Activated CD4-positive, alpha-beta T cell treated with anti-CD3 and anti-CD28 coated beads, Interleukin-2, amount 50 U/mL, for 4 hours (primary cell): ENCODE measurements at places on chromosomes 12 and 14.

- DNase-seq: no peak
These were observed 30.6 kb upstream of the SLC2A3 start for GRCh38 chr12:7966563-7966962.

DNA sequence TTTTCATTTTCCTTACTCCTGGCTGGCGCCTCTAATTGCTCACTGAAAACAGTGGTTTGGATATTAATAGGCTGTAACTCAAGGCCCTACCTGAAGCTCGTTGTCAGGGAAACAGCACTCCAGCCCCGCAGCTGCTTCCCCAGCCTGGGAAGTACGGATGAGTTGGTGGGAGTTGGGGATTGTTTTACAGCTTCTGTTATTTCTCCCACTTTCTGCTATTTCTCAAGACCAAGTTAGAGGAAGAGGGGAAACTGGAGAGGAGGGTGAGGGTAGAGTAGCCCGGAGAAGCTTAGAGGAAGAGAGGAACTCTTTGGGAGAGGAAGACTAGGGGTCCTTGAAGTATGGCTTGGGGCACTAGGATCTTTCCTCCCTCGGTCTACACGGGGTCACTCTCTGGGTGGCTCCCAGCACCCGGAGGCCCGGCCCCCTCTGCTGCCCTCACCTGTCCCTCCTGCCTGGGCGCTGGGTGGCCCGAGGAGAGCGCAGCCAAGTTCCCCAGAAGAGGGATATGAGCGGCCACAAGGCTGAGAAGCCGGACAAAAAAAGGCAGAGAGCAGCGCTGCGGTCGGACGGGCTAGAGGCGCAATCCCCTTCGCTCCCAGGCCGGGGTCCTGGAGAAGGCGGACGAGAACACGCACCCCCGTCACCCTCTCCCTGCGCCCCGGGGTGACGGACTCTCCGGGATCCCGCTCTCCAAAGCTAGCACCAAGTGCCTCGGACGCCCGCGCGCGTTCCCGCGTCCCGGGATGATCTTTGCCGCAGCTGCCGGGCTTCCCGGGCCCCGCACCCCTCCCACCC lies 671 bp downstream of the SPTB start:
- DNase-seq: no peak

DNA sequence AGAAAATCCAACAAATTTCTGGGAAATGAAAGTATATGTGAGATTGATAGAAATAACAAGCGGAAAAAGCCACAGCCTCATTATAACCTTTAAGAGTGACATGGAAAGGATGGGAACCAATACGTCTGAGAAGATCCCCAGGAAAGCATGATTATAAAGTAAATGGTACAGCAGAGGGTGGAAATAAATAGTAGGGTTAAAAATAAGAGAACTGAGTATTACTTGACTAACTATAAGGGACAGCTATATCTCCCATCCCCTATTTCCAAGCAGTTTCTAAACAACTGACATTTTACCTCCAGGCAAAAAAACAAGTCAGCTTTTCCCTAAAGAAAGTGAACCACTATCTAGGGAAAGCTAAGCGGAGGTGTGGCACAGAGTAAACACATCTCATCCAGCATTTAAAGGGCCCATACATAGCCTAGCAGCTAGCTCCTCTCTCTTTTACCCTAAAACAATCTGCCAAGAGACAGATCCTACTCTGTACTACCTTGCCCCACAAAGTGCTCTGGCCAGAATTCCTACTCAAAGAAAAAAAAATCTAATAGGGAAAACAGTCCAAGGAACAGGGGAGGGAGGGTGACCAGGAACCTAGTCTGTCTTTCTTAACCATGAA lies 11.2 kb downstream of the OSBPL8 start:
- no peak for DNase-seq

DNA sequence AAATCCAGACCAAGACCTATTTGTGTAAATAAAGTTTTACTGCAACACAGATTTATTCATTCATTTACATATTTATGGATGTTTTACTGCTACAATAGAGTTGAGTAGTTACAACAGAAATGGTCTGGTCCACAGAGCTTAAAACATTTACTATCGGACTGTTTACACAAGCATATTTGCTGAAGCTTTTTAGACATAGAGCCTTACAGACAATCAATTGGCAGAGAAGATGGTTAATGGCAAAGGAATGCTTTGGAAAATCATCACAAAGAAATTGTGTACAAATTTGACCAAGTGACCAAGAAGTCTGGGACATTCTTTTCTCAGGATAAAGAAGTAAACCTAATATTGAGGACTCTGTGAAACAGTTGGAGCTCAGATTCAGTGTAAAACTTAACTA lies 504.3 kb downstream of the SLC16A7 start:
- no peak for DNase-seq

- no peak for DNase-seq
These were observed 41.4 kb downstream of the DYRK4 start for GRCh38 chr12:4603421-4603820.

DNA sequence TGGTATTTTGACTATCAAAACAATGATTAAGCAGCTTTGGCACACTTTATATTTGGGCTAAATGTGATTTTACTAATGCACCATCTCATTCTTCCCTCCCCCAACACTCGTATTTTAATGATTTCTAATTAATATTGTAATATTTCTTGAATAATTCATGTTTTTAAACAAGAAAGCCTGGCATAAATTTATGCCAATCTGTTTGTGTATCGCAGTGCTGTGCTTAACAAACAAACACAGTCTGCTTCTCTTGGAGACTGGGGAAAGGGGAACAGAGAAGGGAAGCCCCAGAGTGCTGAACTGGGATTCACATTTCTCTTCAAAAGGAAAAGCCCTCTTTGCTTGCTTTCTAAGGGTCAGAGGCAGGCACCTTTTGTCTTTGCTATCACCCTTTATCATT lies 496.9 kb upstream of the STXBP6 start:
- DNase-seq: no peak

GRCh38 chr14:96109596-96110355 lies 70.6 kb downstream of the C14orf132 start:
- no peak for DNase-seq

- DNase-seq: no peak
These were observed 940 bp downstream of the MOAP1 start for GRCh38 chr14:93183596-93184317.

DNA sequence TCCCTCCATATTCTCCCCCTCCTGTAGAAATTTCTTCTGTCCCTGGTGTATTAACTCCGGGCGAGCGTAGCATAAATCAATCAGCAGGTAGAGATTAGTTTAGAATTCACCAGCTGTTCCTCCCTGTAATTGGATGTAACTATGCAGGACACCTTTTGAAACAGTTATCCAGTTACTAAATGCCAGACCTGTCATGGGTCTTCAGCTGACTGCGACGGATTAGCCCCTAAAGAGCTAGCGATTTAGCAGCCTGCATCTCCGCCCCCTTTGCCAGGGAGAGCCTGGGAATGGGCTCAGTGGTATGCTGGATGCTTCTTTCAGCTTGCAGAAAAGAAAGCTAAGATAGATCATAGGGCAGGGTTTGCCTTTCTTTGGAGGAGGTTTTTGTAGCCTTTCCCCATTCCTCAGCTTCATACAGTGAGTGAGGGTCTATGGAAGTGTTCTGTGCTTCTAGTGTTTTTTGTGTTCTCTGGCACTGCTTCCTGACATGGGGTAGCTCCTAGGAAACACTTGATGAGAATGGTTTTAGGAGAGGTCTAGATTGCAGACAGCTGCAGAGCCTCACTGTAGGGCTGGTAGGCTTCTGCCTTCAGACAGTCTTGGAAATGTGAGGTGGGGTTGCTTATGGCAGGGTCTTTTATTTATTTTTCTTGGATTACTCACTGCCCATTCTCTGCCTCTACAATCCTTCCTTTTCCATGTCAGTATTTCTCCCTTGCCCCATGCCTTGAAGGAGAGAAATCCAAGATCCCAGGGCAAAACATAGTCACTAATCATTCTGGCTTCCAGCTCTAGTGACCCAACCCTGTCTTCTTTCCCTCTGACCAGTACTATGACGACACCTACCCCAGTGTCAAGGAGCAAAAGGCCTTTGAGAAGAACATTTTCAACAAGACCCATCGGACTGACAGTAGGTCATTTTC lies 16.7 kb downstream of the COPZ1 start:
- DNase-seq: no peak

GRCh38 chr12:38124247-38125012 lies 192.1 kb upstream of the ALG10B start:
- DNase-seq: no peak

- no peak for DNase-seq
These were observed 84.0 kb downstream of the RFLNA start for GRCh38 chr12:124378926-124379325.

- no peak for DNase-seq
These were observed 4.3 kb downstream of the KRR1 start for GRCh38 chr12:75507086-75507485.

DNA sequence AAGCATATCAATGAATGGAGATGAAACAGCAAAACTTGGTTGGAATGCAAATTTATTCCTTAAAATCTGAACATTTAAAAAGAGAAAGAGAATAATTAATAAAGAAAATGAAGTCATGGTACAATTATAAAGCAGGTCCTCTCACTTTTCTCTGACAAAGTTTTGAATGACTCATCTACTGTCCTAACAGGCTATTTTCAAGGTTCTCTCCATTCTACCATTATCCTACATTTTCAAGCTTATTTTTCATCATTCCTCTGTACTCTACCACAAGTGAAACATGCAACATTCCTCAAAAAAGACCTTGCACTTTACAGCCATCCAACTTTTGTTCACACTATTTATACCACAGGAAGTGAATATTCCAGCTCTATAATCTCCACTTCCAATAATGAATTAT lies 36.9 kb upstream of the AP4S1 start:
- DNase-seq: no peak

- DNase-seq: no peak
These were observed 59.3 kb downstream of the PHETA1 start for GRCh38 chr12:111309584-111309983.

DNA sequence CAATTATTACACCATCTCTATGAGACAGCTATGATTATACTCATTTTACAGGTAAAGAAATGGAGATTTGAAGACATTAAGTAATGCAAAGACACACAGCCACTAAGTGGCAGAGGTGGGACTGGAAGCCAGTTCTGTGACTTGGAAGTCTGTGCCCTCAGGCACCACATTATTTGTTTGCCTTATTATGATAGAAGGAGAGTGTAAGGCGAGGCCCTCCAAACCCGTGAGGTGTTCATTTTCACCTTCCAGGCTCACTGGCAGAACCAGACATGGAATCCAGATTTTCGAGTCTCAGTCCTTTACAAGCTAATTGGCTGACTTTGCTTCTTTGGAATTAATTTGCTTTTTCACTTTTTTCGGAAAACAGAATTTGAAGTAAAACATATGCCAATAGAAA lies 107.9 kb downstream of the CAND1 start:
- DNase-seq: no peak

- no peak for DNase-seq
These were observed 19.6 kb downstream of the ACVR1B start for GRCh38 chr12:51970904-51971646.

DNA sequence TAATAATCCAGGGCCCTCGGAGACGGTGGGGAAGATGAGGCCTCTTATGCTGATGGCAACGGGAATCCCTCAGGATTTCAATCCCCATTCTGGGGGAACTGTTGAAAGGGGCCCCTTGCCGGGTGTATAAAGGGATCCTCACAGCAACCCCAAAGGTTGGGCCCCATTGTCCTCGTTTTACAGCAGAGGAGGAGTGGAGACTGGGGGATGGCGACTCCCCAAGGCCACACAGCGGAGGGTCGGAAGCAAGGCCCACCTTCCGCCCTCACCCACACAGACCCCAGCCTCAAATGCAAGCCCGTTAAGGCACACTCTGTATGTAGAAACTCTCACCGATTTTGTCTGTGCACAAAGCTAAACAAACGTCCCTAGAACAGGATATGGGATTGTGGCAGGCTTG lies 327.9 kb upstream of the DIO3 start:
- no peak for DNase-seq

DNA sequence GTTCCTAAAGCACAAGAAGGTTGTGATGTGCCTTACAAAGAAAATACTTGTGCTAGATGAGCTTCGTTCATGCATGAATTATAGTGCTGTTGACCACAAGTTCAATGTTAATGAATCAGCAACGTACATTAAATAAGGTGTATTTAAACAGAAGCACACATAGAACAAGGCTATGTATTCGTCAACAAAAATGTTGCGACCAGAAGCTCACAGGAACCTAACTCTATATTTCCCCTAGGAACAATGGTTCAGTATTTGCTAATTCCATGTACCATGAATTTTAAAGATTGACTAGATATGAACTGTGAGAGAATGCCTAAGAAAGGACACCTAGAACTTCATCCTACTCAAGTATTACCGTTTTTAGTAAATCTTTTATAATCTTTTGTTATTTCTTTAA lies 149.6 kb downstream of the ITPR2 start:
- no peak for DNase-seq

DNA sequence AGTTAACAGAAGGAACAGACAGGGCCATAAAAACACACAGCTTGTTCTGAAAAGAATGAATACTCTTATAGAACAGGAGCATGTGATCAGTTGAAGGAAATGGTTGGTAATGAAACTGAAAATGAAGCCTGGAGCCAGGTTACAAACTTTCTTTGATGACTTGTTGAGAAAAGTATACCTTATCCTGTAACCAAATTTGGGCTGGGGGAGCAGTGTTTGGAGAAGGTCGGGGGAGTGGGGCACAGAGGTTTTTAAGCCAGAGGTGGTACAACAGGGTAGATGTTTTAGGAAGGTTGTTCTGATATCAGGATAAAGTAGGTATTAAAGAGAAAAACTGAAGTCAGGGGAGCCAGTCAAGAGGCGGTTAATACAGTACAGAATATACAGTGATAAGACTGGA lies 8.2 kb downstream of the GOLT1B start:
- no peak for DNase-seq

DNA sequence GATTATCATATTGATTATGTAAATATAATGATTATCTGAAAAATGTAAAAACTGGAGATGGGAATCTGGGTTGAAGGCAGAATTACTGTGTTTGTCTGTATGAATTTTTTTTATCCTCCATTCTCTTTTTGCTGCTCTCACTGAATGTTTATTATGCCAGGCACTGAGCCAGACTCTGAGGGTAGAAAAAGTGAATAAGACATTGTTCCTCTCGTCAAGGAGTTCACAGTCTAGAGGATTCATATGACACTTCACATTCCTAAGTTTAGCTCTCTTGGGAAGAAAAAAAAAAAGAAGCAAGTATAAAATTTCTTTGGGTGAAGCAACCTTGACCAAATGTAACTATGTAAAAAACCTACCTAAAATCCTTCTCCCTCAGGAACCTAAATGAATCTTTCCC lies 120.9 kb upstream of the LMO3 start:
- no peak for DNase-seq

GRCh38 chr12:31318657-31319269 lies 7.2 kb downstream of the SINHCAF start:
- no peak for DNase-seq

- DNase-seq: no peak
These were observed 126.3 kb downstream of the ERC1 start for GRCh38 chr12:1117371-1117770.

- DNase-seq: no peak
These were observed 1.6 kb upstream of the WIF1 start for GRCh38 chr12:65122703-65123102.

DNA sequence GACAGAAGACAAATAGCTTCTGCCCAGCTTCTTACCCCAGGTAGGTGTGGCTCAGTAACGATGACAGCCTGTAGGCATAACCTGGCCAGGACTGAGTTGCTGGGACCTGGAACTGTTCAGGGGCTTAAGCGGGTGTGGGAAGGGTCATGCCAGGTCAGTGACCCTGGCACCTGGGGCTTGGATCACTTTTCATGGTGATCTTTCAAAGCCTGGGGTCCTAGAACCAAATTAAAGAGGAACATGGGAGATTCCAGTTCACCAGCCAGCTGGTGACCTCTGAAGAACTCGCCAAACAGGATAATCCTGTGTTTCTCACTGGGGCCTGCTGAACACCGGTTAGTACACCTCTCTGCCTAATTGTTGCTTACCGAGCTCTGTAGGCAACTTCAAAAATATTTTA lies 102.6 kb upstream of the LMNTD1 start:
- DNase-seq: no peak

GRCh38 chr14:94844593-94845152 lies 74.8 kb upstream of the GSC start:
- DNase-seq: no peak
